NCI-H2081 treated with DMSO at 0.1 percent for 48 hours (cell line): ENCODE measurements at places on chromosomes 16 and 17.
A peak's percentile ranks its signal among the peaks of the same experiment; 100 is the strongest.

- peak; percentile 56 for DNase-seq
Observed at GRCh38 chr16:23434380-23434779, 18.6 kb downstream of the COG7 start.

- DNase-seq: no peak
Observed at GRCh38 chr16:66471716-66472393, 44.8 kb downstream of the BEAN1 start.

- no peak for DNase-seq
Observed at GRCh38 chr16:69378760-69379159, 7.0 kb downstream of the TERF2 start.

DNA sequence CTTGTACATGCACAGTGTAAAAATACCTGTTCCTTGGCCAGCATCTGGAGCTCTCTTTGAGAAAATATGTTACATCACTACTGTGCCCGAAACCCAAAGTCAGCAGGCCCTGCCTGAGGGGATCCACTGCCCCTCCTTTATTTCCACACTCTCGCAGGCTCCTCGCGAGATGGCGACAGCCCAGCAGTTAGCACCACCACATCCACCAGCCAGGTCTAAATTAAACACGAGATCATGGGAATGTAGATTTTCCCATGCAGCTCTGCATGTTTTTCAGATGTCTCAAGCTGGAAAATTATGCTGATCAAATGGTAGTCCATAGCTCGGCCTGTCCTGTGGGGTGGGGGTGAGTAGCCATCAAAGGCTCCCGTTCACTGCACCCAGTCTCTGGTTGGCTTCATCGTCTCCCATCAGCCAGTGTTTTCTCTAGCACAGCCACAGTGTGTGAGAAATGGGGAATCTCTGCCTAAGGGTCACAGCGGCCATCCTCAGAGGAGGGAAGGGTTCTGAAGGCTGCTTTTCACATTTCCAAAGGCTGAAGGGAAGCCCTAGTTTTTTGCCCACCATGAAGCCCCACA is 34.7 kb downstream of the EPN2 start:
- no peak for DNase-seq

DNA sequence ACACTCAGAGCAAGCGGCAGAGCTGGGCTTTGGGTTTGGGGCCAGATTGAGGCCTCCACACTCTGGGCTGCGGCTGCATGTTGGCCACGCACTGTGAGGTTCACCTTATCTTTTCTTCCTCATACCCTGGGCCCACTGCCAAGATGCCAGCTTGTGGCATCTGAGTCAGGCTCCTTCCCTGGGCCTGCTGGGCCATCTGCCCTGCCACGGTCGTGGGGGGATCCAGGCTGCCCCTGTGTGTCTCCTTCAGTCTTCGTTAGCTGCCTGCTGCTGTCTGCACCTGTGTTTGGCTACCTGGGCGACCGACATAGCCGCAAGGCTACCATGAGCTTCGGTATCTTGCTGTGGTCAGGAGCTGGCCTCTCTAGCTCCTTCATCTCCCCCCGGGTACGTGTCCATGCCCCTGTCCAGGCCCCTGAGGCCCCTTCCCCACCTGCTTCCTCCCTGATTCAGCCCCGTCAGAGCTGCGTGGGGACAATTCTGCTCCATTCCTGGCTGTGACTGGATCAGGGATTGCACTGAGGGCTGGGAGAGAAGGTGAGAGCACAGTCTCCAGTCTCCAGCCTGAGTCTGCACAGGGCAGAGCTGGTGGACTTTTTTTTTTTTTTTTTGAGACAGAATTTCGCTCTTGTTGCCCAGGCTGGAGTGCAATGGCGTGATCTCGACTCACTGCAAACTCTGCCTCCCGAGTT is 11.2 kb downstream of the SPNS3 start:
- DNase-seq: no peak

- no peak for DNase-seq
Observed at GRCh38 chr17:50865060-50865867, 890 bp downstream of the TOB1 start.

- no peak for DNase-seq
Observed at GRCh38 chr17:49575679-49576087, at the start of gene NXPH3. NXPH3 (plus strand) TSS chr17:49575871; CDS start chr17:49576220, 349 bp downstream.

DNA sequence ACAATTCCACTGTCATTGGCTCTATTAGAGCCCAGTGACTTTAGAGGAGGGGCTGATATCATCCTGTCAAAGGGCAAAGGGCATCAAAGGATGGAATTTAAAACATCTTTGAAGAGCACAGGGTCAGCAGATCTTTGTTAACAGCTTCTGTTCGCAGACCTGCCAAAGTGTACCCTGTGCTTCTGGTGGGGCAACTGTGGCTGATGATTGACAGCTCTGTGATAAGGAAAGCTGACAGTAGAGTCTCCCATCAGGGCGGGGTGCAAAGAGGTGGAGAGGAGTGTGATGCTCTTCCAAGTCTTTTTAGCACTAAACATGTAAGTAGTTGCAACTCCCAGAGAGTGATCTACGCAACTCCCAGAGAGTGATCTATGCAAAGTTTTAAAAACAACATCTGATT is 742.1 kb upstream of the SOX9 start:
- DNase-seq: no peak

DNA sequence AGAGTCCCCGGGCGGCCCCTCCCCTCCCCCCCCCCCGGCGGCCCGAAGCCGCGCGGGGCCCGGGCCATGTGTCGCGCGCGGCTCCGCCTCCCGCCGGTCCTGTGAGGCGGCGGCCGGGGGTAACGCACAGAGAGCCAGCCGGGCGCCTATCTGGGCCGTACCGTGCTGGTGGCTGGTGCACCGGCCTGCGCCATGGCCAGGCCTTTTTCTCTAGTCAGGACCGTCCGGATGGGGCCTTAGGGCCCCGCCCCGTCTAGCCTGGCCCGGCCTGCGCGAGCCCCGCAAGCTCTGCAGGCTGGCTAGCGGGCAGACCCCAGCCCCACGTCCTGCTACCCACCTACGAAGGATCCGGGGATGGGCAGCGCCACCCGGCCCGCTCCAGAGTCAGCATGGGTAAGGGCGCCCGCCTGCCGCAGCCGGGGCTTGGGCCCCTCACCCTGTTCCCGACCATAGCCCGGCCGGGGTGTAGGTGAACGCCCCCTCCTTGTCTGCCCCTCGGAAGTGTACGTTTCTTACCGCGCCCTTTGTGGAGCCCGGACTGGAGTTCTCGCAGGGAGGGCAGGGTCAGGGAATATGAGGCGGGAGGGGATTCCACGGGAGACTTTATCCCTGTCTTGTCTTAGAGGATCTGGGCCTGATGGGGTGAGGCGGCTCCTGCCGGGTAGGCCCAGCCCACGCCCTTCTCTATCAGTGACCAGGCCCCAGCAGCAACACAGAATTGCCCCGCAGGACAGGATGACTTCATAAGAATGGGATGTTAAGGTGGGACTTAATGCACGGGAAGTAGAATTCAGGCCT is at the start of gene CENPT:
CENPT (minus strand) TSS at position 630 of the 798 bp plus-strand sequence. CDS start 13,834 bp downstream, outside the sequence.
- DNase-seq: no peak

GRCh38 chr17:58219789-58220183 is 731 bp upstream of the MKS1 start:
- DNase-seq: no peak

DNA sequence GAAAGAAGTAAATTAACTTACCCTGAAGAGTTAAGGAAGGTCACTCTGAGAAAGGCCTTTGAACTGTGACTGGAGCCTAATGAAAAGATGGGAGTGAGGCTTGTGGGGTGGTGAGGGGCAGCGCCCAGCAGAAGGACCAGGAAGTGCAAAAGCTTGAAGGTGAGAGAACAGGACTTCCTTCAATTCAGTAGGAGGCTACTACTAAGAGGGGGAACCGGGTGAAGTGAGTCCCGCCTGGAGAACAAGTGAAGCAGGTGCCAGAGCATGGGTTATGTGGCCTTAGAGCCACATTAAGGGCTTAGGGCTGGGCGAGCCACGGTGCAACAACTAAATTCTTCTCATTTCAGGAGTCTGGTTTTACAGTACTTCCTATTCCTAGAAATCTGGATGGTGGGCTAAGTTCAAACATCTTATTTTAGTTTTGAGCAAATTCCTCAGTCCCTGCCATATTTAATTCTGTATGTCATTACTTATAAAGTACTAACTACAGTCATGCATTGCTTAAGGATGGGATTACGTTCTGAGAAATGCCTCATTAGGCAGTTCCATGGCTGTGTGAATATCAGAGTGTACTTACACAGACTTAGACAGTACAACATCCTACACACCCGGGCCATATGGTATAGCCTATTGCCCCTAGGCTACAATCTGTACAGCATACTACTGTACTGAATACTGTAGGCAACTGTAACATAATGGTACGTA is 5.1 kb downstream of the CFAP20 start:
- DNase-seq: no peak

GRCh38 chr16:88672776-88673175 is 9.9 kb upstream of the MVD start:
- no peak for DNase-seq

DNA sequence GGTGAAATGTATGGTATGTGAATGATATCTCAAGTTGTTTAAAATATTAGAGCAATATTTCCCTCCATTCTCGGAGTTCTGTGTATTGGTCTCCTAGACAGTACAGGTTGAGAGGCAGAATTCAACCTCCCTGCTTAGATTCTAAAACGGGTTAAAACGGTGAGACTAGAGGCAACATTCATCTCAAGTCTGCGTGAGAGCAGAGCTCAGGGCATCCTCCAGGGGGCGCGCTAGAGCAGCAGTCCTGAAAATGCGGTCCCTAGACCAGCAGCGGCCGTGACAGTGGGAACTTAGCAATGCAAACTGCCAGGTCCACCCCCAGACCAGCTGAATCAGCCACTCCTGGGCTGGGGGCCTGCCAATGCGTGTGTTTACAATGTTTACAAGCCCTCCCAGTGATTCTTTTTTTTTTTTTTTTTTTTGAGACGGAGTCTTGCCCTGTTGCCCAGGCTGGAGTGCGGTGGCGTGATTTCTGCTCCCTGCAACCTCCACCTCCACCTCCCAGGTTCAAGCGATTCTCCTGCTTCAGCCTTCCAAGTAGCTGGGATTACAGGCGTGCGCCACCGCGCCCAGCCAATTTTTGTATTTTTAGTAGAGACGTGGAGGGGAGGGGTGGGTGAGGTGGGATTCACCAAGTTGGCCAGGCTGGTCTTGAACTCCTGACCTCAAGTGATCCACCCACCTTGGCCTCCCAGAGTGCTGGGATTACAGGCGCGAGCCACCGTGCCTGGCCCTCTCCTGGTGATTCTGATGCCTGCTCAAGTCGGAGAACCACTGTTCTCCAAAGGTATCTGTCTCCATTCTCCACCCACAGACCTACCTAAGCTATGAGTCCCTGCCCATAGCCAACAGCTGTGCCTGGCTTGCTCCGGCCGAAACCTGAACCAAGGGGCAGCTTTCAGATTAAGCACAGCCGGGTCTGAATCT is 24.2 kb downstream of the KLHL36 start:
- no peak for DNase-seq

DNA sequence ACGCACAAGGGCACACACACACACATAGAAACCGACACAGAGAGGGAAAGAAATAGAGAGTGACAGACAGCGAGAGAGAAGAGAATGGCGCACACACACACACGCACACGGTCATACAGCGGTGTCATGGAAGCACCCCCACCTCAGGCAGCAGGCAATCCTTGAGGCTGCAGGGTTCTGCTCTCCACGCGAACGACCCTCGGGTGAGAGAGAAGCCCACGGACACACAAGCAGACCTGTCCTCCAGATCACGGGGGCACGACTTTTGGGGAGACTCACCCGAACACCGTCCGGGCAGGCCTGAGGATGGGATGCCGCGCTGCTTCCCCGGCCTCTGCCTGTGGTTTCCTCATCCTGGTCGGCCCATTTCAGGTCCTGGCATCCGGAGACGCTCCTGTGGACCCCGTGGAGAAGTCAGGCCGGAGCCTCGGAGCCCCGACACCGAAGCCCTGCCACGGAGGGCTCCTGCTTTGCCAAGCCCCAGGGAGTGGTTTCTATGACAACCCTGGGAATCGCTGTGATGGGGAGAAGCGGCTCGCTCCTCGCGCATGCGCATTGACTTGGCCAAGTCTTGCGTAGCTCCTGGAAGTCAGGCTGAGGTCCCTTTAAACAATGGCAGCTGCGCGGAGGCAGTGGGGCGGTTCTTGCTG is 118.2 kb upstream of the KCNJ18 start:
- no peak for DNase-seq

DNA sequence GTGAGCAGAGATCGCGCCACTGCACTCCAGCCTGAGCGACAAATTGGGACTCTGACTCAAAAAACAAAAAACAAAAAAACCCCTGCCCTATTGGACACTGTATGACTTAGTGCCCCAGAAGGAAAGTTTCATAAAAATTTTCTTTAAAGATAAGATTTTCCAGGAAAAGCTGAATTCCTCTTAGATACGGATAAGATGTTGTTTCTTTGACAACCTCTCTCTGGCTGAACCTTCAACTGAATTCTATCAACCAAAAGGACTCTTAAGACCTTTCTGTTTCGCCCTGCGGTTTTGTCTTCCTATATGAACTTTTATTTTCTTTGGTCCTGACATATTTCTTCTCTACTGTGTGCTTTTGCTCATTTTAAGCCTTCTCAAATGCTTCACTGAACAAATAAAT is 35.8 kb downstream of the CPPED1 start:
- no peak for DNase-seq

GRCh38 chr17:10130677-10131076 is 67.7 kb downstream of the GAS7 start:
- DNase-seq: no peak

GRCh38 chr17:56928586-56928985 is 14.7 kb upstream of the TRIM25 start:
- DNase-seq: no peak

GRCh38 chr17:29195465-29196081 is 15.4 kb upstream of the MYO18A start:
- no peak for DNase-seq

DNA sequence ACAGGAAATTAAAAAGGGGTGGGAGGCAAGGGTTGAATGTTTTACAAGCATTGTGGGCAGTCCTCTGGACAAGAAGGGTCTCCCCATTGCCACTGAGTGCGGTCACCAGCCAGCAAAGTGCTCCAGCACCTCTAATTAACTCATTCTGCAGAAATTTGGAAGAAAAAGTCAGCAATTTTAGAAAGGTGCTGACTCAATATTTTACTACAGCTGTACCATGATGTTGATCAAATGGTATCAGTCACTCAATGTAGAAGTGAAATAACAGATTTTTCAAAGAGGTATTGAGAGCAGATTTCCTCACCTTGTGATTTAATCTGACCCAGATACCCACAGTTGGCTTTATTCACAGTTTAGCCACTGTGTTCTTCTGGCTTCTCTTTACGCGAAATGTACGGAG is 96.7 kb downstream of the PMP22 start:
- no peak for DNase-seq

GRCh38 chr17:76075364-76076145 is 974 bp downstream of the GALR2 start:
- no peak for DNase-seq

DNA sequence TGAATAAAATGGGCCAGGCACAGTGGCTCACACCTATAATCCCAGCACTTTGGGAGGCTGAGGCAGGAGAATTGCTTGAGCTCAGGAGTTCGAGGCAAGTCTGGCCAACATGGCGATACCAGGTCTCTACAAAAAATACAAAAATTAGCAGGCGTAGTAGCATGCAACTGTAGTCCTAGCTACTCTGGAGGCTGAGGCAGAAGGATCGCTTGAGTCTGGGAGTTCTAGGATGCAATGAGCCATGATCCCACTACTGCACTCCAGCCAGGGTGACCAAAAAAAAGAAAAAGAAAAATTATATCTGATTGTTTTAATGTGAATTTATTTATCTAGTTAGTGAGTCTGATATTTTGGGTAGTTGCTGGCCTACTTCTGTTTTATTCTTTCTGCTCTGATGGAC is 7.0 kb downstream of the IL34 start:
- no peak for DNase-seq
